ENCODE measurements at places on chromosomes 3 and 15.

DNA sequence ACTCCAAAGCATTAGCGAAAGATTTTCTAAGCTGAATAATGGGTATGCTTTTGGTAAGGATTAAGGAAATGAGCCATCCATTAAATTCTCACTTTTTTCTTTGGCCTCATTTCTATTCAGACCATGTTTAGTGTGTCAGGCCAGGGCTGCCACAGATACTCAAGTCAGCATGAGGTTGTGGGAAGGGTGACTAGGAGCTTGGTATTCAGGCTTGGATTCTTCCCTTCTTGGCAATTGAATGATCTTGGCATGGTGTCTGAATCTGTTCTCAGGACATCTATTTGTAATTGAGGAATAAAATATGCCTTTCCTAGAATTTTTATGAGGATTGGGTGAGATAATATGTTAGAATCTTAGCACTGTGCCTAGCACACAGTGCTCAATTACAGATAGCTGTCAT lies 11.2 kb downstream of the CCNB2 start:
- no peak for DNase-seq

DNA sequence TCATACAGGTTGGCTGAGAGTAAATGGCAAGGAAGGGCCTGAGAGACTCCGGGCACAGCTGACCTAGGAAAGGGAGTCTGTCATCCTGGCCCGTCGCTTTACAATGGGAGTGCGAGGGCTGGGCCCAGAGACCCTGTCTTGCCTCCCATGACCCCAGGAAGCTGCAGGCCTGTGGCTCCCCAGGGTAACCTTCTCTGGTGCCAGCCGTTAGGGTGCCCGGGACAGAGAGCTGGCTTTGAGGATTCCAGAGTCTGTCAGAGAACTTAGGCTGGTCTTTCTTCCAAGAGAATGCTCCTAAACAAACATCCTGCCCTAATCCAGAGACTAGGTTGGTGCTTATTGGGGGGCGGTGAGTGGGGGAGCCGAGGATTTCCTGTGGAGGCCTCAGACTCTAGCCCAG lies 18.5 kb downstream of the ZNF710 start:
- DNase-seq = no peak

DNA sequence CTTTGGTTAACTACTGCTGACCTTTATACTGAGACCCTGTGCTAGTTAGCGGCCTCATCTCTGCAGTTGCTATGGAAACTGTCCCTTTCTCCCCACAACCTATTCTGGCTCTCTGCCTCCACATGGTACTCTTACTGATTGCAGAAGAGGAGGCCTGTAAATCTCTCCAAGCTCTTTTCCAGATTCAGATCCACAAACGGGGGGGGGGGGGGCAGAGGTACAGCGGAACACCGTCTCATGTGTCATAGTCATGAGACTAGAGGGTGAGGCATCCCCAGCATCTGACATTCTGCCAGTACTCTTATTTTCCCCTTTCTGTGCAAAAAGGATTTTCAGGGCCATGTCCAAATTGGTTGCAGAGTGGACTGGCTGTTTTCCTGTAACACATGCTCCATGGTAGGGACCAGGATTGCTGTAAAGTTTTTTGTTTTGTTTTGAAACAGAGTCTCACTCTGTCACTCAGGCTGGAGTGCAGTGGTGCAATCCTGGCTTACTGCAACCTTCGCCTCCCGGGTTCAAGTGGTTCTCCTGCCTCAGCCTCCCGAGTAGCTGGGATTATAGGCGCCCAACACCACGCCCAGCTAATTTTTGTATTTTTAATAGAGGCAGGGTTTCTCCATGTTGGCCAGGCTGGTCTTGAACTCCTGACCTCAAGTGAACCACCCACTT lies 8.3 kb upstream of the MAP1A start:
- DNase-seq = no peak

- DNase-seq = no peak
These were observed 14.4 kb downstream of the TRIM71 start for GRCh38 chr3:32832193-32832592.

GRCh38 chr3:191051037-191051436 lies 148.0 kb upstream of the OSTN start:
- DNase-seq = no peak

- DNase-seq = no peak
These were observed 67.4 kb upstream of the UNC13C start for GRCh38 chr15:53910852-53911251.

- no peak for DNase-seq
These were observed 1020.2 kb downstream of the AGBL1 start for GRCh38 chr15:87099916-87100315.

- no peak for DNase-seq
These were observed 47.0 kb downstream of the FRMD4B start for GRCh38 chr3:69338911-69339310.
